ENCODE measurements at places on chromosomes 13 and 19.

- peak; percentile 64 for DNase-seq
Measured at GRCh38 chr19:39506944-39507714, 7.8 kb upstream of the SELENOV start.

- no peak for DNase-seq
Measured at GRCh38 chr19:20038358-20039202, 725 bp downstream of the ZNF682 start.

DNA sequence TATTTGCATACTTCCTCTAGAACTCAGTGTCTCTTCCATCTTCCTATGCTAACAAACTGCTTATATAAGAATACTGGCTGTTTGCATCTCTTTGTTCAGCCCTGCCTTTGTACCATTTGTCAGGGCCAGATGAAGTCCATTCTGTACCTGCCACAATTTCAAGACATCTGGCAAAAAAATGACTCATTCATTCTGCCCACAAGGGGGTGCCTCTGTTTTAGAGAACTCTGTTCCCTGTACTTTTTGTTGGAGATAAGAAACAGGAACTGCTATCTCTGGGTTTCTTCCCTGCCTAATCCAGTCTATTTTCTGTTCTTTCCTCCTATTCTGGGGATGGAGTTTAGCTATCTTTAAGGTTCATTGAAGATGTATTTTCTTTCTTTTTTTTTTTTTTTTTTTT is 23.0 kb downstream of the ZNF568 start:
- peak; percentile 12 for DNase-seq

- no peak for DNase-seq
Measured at GRCh38 chr13:107192289-107192688, 624.4 kb upstream of the ARGLU1 start.

DNA sequence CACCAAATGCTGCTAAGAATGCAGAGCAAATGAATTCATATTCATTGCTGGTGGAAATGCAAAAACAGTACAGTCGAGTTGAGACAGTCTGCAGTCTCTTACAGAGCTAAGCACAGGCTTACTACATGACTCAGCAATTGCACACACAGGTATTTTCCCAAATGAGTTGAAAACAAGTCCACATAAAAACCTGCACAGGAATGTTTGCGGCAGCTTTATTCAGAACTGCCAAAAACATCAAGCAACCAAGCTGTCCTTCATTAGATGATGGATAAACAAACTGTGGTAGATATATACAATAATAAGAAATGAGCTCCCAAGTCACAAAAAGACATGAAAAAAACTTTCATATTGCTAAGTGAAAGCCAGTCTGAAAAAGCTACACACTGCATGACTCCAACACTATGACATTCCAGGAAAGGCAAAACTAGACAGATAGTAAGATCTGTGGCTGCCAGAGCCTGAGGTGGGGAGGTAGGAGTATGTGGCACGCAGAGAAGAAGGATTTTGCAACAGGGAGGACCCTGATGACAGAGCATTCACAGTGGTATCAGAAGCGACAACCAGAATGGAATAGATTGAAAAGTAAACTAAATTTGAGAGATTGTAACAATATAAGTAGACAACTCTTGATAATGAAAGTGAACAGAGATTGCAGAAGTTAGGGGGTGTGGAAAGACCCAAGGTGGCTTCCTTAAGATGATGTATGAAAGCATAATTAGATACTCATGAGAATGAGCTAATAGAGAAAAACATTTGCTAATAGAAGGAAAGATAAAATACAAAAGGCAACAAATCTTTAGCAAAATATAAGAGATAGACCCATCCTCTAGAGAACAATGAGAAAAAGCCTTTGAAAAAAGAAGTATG is 52.7 kb downstream of the TSC22D1 start:
- no peak for DNase-seq

DNA sequence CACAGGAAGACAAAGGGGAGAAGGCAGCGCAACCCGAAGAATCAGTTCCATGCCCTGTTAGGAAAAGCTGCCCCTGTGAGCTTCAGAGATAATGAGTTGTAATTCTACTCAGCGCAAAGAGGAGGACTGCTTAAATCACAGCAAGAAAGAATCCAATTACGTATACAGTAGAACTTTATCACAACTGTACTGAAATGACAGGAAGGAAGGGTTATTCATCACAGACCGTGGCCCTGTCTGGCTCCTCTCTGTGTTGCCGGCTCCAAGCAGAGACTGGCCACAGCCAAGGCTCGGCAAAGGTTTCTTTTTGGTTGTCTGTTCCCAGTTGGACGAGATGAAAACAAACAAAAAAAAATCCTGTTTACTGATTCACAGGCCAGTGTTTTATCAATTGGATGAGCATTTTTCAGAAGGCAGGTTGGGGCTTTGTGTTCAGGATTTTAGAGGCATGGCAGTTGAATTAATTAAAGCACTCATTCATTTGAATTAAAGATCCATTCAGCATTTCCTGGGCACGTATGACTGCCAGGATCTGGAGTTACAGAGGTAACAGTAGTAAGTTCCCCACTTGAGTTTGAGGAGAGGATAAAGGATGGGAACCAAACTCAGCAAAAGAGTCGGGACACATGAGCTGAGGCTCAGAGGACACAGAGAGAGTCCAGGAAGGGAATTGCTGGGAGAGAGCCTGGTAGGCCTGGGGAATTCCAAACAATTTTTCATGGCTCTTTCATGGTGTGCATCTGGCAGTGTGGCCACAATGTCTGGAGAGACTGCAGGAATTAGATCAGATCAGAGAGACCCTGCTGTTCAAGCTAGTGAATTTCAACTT is 341.0 kb downstream of the DNAJC15 start:
- DNase-seq: no peak

- no peak for DNase-seq
Measured at GRCh38 chr19:14391156-14391821, 10.0 kb downstream of the ADGRE5 start.

DNA sequence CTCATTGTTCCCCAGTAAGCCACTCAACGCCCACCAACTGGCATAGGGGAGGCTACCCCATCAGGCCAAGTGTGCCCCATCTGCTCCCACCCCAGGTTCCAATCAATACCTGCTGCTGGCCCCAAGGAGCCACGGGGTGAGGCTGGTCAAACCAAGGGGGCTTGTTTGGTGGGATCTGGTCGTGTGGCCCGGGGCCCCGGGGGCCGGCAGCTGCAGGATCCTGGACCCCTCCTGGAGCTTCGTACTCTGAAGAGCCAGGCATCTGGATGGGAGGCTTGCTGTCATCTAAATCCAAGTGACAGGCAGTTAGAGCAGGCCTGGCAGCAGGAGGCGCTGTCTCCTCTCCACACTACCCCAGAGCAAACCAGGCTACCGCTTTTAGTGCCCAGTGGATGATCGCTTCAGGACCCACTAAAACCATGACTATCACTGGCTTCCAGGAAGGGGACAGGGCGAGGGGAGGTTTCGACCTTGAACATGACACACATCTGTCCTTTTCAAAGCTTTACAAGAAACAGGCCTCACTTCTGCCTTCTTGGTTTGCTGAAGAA is 14.2 kb downstream of the CHERP start:
- DNase-seq: peak; percentile 54

DNA sequence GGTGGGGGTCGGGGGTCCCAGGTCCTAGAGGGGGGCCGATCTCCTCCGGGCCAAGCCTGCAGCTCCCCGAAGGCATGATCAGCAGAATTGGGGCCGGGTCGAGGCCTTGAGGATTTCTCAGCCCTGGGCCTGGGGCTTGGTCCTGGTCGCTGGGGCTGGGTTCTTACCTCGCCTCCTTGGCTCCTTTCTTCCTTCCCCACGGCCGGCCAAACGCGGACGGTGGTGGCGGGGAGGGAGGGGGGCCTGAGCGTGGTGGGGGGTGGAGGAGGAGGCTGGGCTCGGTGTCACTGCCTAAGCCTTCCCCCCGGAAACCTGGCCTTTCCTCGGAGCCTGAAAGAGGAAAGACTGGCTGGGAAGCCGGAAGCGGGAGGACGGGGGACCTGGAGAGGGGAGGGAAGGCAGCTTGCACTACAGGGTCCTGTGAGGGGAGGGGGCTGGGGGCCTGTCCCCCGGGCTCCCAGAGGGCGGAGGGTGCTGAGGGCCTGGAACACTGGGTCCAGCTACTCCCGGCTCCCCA is at the start of gene ZNF579:
Gene ZNF579 (minus strand): TSS at position 221 of the 517 bp plus-strand sequence. CDS start 1,209 bp downstream, outside the sequence.
- peak; percentile 86 for DNase-seq

DNA sequence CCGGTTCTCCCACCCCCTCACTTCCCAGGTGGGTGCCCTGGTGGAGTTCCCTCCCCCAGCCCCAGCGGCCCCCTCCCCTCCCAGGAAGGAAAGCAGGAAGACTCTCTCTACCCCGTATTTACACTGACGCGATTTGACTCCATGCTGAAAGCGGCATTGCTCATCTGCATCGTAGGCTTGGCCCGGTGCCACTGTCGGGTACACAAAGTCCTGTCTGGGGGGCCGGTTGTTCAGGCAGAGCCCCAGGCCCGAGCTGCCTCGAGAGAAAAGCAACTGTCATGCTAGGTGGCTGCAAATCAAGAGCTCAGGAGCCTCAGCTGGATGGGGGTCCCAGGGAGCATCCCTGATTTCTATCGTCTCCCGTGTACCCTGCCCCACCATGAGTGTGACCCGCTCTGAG is 14.9 kb downstream of the ADAMTS10 start:
- no peak for DNase-seq

- DNase-seq: no peak
Measured at GRCh38 chr19:55058781-55059610, 4.0 kb downstream of the RDH13 start.

- DNase-seq: no peak
Measured at GRCh38 chr13:63910511-63910910, 2494.9 kb upstream of the PCDH20 start.

GRCh38 chr19:11673608-11674041 is 65.1 kb downstream of the ZNF823 start:
- DNase-seq: no peak

DNA sequence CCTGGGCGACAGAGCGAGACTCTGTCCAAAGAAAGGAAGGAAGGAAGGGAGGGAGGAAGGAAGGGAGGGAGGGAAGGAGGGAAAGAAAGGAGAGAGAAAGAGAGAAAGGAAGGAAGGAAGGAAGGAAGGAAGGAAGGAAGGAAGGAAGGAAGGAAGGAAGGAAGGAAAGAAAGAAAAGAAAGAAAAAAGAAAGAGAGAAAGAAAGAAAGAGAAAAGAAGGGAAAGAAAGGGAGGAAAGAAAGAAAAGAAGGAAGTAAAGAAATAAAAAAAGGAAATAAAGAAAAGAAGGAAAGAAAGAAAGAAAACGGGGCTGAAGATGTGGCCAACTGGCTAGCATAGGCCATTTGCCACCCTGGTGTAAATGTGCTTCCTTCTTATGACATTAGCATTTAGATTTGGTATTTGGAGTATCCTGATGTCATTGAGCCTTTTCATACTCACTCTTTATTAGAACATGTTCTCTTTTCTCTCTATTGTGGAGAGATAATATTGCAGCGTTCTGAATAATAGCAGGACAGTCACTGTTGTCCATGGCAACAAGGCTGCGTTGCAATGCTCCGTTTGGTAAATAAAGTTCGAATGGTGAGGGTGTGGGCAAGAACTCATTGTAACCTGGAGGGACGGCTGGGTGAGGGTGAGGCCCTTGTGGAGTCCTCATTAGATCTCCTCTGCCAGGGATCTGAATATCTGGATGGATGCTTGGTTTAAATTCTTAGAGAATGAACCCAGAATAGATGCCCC is 173.9 kb upstream of the UBL3 start:
- no peak for DNase-seq

DNA sequence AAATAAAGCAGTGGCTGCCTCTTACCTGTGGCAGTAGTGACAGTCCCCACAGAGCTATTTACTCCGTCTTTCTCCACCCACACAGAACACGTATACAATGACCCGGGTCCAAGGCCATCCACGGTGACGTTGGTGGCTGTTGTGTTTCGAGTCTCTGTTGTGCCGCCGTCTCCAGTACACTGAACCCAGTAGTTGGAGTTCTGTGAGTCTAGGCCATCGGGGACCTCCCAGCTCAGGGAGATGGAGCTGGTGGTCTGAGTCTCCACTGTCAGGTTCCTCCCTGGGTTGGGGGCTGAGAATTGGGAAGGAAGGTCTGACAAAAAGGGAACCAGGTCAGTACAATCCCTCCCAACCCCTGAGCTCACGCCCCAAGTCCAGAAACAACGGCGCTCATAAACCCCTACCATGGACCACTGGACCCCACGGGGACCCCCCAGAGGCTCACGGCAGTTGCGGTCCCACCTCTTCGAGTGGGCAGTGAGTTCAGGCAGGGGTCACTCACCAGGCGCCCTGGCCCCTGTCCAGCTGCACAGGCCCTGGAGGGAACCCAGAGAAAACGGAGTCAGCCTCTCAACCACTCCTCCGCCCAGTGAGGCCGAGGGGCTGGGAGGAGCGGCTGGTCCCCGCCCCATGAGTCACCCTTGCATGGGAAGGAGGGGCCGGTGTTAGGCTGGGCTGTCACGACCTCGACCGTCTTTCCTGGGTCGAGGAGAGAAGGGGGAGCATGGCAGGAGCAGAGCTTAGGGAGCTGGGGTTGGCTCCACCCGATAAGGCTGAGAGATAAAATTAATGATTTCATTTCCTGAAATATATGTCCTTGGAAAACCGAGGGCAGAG is 2.4 kb downstream of the PTPRH start:
- peak; percentile 79 for DNase-seq

GRCh38 chr13:90592943-90593342 is 754.5 kb upstream of the MIR17HG start:
- DNase-seq: no peak

GRCh38 chr19:48900477-48901406 is 630 bp downstream of the NUCB1 start:
- DNase-seq: peak; percentile 44

DNA sequence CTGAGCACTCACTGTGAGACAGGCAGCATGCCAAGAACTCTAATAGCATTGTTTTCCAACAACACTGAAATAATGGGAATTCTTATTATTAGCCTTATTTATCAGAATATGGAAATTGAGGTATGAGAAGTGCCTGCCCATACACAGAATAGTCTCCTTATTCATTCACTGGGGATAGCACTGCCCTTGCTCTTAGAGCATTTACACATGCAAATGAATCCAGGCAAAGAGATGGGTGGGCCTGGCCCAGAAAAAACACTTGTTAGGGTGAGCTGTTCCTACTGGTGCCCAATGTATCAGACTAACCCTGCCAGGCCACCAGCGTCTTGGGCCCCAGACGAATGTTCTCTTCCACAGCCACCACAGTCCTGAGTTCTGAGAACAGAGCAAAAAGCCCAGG is 112.9 kb downstream of the TUBA3C start:
- DNase-seq: no peak

DNA sequence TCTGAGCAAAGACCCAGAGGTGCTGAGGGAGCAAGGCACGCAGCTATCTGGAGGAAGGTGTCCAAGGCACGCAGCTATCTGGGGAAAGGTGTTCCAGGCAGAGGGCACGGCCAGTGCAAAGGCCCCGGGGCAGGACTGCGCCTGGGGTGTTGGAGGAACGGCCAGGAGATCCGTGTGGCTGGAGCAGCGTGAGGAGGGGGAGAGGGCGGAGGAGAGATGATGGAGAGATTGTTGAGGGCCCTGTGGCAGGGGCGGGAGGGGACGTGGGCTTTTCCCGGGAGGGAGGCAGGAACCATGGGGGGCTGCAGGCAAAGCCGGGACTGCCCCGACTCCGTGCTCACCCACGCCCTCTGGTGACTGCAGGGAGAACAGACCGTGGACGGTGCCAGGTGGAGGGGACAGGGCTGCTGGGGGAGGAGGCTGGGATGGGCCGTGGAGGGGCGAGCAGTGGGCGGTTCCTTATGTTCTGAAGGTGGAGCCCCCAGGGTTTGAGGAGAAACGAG is 13.3 kb upstream of the MISP start:
- peak; percentile 35 for DNase-seq
